Activated CD8-positive, alpha-beta T cell treated with anti-CD3 and anti-CD28 coated beads for 36 hours (primary cell): ENCODE measurements at places on chromosomes 2 and 18.

GRCh38 chr2:50957896-50958295 is 74.0 kb downstream of the NRXN1 start:
- no peak for DNase-seq

DNA sequence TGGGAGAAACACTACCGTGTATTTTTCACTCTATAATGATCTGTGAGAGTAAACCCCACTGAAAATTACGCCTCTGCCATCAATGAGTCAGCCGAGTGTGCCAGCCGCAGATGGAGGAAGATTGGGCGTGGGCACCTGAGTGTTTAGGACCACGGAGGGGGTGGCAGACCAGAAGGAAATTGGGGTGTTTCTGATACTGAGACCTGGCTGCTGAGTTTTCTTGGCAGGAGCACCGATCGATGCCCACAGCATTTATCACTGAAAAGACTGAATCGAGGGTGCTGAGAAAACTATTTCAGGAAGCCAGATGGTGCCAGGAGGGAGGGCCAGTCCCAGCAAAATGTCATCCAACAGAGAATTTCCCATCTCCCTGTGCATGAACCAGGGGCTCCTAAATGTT is 91.9 kb upstream of the TPO start:
- DNase-seq = no peak

GRCh38 chr2:239227661-239228371 is 173.0 kb downstream of the HDAC4 start:
- DNase-seq = no peak

DNA sequence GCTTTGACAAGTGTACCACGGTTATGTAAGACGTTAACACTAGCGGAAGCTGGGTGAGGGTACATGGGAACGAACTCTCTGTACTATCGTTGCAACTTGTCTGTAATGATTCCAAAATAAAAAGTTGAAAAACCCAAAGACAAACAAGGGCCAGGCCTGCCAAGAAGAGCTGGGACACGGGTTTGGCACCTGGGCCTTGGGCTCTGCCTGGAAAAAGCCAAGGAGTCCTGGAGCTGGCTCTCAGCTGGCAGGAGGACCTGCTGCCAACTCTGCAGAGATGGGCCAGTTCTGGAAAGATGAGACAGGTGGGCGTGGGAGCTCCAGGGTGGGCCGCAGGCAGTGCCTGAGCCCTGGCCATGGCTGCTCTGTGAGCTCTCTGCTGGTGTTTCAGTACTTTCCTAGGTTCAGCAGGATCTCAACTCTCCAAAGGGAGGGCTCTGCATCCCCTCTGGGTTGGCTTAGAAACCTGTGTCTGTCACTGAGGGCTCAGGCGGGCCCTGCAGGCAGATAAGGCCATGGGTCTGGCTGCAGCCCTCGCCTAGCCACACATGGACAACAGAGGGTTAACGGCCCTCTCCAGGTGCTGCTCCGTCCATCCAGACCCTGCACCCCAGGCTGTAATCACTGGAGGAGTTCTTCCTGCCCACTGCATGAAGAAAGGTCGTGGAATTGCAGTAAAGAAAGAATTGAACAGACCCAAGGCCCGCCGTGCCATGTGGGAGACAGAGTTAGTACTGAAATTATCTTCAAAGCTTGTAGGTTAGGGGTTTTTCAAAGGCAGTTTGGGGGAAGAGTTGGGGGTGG is 89.9 kb downstream of the RHOB start:
- DNase-seq = no peak

DNA sequence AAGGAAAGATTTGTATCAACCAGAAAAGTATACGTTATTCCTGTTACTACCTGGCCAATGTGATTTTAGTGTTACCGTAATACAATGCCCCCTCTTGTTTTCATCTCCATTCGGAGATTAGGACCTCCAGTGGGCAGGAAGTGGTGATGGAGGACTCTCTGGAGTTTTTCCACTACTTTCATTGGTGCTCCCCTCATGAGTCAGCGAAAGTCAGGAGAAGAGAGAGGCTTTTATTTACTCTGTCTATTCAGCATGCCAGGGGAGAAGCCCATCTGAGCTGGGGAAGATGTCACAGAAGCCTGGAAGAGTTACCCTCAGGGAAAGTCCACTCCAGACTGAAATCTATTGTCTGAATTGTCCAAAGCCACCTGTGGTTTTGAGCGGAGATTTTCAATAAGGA is 88.2 kb upstream of the THUMPD2 start:
- DNase-seq = no peak

DNA sequence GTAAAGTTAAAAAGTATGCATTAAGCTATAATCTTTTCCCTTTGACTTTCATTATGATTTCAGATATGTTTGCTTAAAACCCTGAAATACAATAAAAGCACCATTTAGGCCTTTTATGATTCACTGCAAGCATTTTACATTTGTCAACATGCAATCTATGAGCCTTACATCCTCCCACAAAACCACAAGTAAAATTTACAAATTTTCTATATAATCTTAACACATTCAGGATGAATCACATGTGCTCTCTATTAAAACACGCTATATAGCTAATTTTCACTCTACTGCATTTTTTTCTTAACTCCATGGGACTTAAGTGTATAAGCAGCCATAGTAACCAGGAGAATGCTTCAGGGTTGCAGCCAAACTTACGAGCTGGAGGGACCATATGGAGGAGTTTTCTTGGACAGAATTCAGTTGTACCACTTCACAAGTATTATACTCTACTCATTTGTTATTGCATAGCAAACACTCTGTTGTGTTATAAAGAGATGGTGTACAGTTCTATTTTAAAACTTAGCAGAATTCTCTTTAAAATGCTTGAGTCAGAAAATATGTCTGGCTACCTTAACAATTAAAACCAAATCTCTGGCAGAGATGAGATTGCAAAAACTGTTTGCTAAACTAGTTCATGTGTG is 293.2 kb downstream of the ALK start:
- no peak for DNase-seq
